ENCODE measurements at places on chromosomes 3 and 15.

DNA sequence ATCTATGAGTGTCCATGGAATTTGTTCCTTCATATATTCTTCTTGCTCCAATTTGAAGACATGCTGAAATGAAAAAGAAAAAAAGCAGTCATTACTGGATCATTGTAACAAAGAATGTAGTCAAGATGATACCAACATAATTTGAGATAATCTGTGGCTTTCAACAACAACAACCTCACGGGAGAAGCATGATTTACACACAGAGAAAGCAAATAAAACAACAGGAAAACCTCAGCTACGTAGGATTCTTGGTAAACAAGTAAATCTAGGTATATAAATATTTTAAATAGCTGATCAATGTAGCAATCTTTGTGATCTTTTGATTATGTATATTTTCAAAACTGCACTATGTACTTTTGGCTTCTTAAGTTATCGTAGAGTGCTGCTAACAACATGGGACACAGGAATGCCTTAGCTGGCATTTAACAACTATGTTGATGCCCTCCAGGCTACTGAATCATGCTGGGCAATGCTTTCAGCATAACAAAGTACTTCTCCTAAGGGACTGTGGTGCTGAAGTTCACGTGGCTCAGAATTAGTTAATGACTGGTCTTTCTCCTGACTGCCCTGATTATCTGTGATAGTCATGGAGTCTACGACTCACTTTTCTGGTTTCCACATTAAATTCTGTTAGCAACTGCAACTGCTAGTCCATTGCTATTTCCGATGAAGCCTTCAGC lies 96.5 kb upstream of the MYO5C start:
- no peak overlapping the region for H3K4me3 ChIP-seq
- no peak overlapping the region for H3K27ac ChIP-seq
- H3K4me1 ChIP-seq = peaks cover 7% of the 10 kb centered on the region
- peaks cover 2% of the 10 kb centered on the region for H3K36me3 ChIP-seq
- no peaks in the 10 kb centered on the region for H3K27me3 ChIP-seq

DNA sequence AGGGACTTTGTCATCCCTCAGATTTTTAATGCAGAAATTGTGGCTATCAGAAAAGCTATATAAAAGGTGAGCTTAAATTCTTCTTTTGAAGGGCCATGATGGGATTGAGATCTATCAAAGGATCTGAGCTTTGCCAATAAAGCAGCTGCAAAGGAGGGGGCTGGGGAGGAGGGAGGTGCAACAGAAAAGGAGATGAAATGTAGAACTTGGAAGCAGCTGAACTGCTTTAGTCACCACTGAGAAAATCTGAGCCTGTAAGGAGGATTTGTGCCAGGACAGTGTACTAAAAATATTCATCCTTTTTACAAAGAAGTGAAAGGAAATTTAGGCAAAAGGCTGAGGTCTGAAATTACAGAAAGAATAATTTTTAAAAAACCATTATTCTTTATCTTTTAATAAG lies 10.4 kb downstream of the TSPAN3 start:
- no peak overlapping the region for H3K4me3 ChIP-seq
- peaks cover 2% of the 10 kb centered on the region for H3K36me3 ChIP-seq
- H3K27ac ChIP-seq = no peak overlapping the region
- H3K4me1 ChIP-seq = peaks cover 62% of the 10 kb centered on the region

GRCh38 chr3:23592961-23593931 lies 212.5 kb upstream of the UBE2E1 start:
- H3K4me1 ChIP-seq = peaks cover 2% of the 10 kb centered on the region
- no peak overlapping the region for H3K27ac ChIP-seq
- H3K27me3 ChIP-seq = no peaks in the 10 kb centered on the region
- no peak for DNase-seq
- H3K36me3 ChIP-seq = peaks cover 8% of the 10 kb centered on the region
- H3K4me3 ChIP-seq = no peak overlapping the region

GRCh38 chr3:177838766-177839350 lies 641.6 kb upstream of the TBL1XR1 start:
- H3K4me1 ChIP-seq = peaks cover 8% of the 10 kb centered on the region
- H3K36me3 ChIP-seq = no peaks in the 10 kb centered on the region
- no peak overlapping the region for H3K4me3 ChIP-seq
- H3K27ac ChIP-seq = no peak overlapping the region

DNA sequence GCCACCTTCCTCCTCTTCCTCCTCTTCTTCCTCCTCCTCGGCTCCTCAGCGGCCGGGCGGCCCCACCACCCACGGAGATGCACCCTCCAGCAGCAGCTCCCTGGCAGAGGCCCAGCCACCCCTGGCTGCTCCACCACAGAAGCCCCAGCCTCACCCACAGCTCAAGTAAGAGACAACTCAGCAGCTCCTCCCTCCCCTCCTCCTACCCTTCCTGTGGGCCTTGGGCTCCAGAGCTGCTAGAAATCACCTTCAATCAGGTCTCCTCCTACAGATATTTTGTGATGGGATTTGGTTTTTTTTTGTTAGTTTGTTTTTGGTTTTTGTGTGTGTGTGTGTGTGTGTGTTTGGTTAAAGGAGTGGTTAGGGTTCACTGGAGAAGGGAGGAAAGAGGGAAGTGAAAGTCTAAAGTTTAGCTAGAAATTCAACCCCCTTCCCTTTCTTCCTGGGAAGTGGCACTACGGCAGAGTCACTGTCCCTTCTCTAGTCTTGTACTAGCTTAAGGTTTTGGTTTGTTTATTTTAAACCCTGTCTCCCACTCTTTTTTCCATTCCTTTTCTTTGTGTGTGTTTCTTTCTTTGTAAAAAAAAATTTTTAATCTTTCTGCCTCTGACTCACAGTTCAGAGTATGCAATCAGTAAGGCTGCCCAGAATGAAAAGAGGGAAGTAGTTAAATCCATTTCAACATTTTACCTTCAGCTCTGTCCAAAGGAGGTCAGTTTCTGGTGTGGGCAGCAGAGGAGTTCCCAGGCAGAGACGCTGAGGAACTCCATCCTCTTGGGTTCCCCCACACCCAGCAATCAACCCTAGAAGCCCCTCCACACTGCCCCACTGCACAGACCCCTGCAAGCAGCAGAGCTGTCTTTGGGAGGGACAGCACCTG lies 29.0 kb upstream of the TIMP4 start:
- peak overlapping the region; percentile 65 for H3K4me3 ChIP-seq
- H3K27me3 ChIP-seq = peaks cover 5% of the 10 kb centered on the region
- H3K36me3 ChIP-seq = peaks cover under 1% of the 10 kb centered on the region
- peak; percentile 87 for DNase-seq

- no peak overlapping the region for H3K4me3 ChIP-seq
- H3K27ac ChIP-seq = no peak overlapping the region
- H3K36me3 ChIP-seq = no peaks in the 10 kb centered on the region
- DNase-seq = no peak
- H3K4me1 ChIP-seq = peaks cover 15% of the 10 kb centered on the region
These were observed 4.7 kb upstream of the OCA2 start for GRCh38 chr15:28103831-28104230.

- no peak overlapping the region for H3K4me3 ChIP-seq
- no peak for DNase-seq
- H3K36me3 ChIP-seq = no peaks in the 10 kb centered on the region
- no peak overlapping the region for H3K27ac ChIP-seq
These were observed 525 bp downstream of the MYH15 start for GRCh38 chr3:108509871-108510270.

DNA sequence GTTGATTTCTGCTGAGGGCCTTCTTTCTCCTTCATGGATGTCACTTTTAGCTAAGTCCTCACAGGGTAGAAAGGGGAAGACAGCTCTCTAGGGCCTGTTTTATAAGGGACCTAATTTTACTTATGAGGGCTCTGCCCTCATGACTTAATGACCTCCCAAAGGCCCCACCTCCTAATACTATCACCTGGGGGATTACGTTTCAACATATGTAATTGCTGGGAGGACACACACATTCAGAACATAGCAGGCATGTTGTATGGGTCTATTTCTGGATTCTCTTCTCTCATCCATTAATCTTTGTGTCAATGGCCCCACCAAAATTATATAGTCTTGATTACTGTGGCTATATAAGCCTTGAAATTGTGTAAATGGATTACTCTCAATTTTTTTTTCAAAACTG lies 255.0 kb downstream of the CLSTN2 start:
- H3K36me3 ChIP-seq = no peaks in the 10 kb centered on the region
- no peaks in the 10 kb centered on the region for H3K27me3 ChIP-seq
- no peak for DNase-seq
- H3K4me1 ChIP-seq = no peaks in the 10 kb centered on the region

DNA sequence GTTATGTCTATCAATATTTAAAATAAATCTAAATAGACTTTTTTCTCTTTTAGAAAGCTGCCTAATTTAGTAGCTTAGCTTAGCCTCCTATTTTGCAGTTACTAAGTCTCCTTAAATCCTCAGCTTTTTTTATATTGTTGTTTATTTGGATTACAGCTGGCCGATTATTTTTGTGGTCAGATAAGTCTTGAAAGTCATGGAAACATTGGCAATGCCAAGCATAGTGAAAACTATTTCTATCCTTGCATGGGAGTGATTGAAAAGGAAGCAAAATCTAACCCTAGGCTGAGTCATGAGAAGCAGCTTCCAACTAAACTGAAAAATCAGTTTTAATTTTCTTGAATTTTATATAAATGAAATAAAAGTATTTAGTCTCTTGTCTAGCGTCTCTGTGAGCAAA lies 1063.0 kb upstream of the GBE1 start:
- no peaks in the 10 kb centered on the region for H3K4me1 ChIP-seq
- no peak overlapping the region for H3K27ac ChIP-seq
- H3K4me3 ChIP-seq = no peak overlapping the region
- no peak for DNase-seq
- no peaks in the 10 kb centered on the region for H3K36me3 ChIP-seq
- no peaks in the 10 kb centered on the region for H3K27me3 ChIP-seq

- no peak for DNase-seq
- H3K27ac ChIP-seq = no peak overlapping the region
- peaks cover 4% of the 10 kb centered on the region for H3K4me1 ChIP-seq
- H3K36me3 ChIP-seq = peaks cover 7% of the 10 kb centered on the region
- H3K4me3 ChIP-seq = no peak overlapping the region
- peaks cover 5% of the 10 kb centered on the region for H3K27me3 ChIP-seq
These were observed 632.2 kb downstream of the FOXP1 start for GRCh38 chr3:70951316-70951715.

DNA sequence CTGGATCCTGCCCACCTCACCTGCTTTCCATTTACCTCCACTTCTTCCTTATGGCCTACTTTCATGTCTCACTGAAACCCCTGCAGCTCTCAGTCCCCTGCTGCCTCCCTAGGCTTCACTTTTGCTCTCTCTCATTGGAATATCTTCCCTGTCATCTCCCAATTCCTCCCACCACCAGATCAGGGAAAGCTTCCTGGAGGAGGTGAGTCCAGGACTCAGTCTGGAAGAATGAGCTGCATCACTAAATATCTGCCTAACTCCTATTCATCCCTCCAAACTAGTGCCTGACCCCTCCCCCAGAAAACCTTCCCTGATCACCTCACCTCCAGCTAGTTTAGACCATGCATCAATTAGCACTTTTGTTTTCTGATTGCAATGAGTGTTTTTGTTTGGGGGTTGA lies 37.1 kb downstream of the MRPL46 start:
- no peak overlapping the region for H3K27ac ChIP-seq
- H3K36me3 ChIP-seq = no peaks in the 10 kb centered on the region
- no peak overlapping the region for H3K4me3 ChIP-seq
- no peaks in the 10 kb centered on the region for H3K4me1 ChIP-seq
- peaks cover 9% of the 10 kb centered on the region for H3K27me3 ChIP-seq

DNA sequence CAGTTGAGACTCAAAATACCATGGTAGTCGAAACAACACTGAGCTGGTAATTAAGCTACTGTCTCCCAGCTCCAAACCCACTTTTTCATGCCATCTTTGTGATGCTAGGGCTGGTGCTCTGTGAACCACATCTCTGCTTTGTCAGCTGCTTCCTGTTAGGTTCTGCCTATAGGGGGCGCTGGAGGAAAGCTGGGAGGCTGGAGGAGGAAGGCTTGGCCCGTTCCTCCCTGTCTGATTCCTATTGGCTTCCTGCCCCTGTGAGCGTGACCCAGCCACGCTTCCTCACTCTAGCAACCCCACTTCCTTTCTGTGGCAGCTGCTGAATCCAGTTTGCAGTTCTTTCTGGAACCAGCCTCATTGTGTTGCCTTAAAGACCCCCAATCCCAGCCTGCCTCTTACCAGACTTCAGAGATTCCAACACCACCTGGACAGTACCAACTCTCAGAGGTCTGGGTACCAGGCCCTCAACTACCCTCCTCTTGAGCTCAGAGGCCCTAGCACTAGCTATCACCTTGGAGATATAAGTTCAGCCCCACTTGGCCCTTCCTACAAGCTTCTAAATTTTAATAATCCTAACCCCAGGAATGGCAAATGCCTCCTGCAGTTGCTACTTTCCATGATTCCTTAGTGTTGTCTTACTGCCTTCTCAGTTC lies 120.9 kb downstream of the ERC2 start:
- peak; percentile 42 for DNase-seq
- H3K27me3 ChIP-seq = peaks cover 17% of the 10 kb centered on the region
- no peak overlapping the region for H3K4me3 ChIP-seq
- H3K27ac ChIP-seq = no peak overlapping the region
- no peaks in the 10 kb centered on the region for H3K36me3 ChIP-seq
- no peaks in the 10 kb centered on the region for H3K4me1 ChIP-seq

- H3K27me3 ChIP-seq = no peaks in the 10 kb centered on the region
- H3K4me1 ChIP-seq = no peaks in the 10 kb centered on the region
- no peak overlapping the region for H3K4me3 ChIP-seq
These were observed 96.6 kb downstream of the SPRED1 start for GRCh38 chr15:38349251-38349650.

GRCh38 chr15:45121706-45122417 lies 7.7 kb downstream of the DUOXA2 start:
- H3K27ac ChIP-seq = no peak overlapping the region
- no peak overlapping the region for H3K4me3 ChIP-seq
- H3K36me3 ChIP-seq = no peaks in the 10 kb centered on the region
- peaks cover 52% of the 10 kb centered on the region for H3K27me3 ChIP-seq
- no peak for DNase-seq

Measured in activated naive CD8-positive, alpha-beta T cell treated with anti-CD3 and anti-CD28 coated beads, Interleukin-2, amount 50 U/mL, for 24 hours (primary cell).